ENCODE measurements at places on chromosomes 5 and 9.

DNA sequence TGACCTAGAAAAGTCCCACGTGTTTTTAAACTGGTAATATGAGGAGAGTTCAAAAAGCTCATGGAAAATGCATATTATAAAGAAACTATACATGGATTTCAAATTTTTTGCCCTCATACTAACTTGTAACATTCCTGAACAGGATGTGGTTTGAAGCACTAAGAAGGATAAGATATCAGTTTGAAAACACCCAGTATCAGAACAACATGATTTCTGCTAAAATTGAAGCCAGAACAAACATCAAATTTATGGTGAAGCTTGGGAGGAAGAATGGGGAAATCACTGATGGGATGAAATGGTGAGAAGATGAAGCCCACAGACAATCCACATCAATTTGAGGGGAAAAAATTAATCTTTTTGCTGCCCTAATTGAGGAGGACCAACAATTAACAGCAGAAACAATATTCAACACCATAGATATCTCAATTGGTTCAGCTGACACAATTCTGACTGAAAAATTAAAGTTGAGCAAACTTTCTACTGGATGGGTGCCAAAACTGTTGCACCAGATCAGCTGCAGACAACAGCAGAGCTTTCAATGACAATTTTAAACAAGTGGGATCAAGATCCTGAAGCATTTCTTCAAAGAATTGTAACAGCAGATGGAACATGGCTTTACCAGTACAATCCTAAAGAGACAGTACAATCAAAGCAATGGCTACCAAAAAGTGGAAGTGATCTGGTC, 113.2 kb upstream of the SNX2 start:
- no peak for DNase-seq

- DNase-seq, result no peak
Observed at GRCh38 chr5:142032747-142033631, 20.2 kb upstream of the GNPDA1 start.

DNA sequence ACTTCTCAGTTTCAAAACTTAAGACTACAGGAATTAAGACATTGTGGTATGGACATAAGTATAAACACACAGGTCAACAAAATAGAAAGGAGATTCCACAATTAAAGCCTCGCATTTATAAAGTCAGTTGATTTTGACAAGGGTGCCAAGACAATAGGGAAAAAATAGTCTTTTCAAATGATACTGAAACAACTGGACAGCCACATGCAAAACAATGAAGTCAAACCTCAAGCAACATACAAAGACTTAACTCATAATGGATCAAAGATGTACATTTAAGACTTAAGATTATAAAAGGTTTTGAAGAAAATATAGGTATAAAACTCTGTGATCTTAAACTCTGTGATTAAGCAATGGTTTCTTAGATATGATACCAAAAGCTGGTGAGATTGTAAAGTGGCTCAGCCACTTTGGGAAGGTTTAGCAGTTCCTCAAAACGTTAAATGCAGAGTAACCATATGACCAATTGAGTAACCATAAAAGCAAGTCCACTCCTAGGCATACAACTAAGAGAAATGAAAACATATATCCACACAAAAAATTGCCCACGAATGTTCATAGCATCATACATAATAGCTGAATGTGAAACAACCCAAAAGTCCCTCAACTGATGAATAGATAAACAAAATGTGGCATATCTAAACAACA, 22.0 kb downstream of the HINT1 start:
- DNase-seq, result no peak

GRCh38 chr5:90675222-90675621, 116.6 kb downstream of the ADGRV1 start:
- DNase-seq, result no peak

GRCh38 chr9:91681461-91682305, 258.1 kb upstream of the NFIL3 start:
- peak; percentile 72 for DNase-seq

DNA sequence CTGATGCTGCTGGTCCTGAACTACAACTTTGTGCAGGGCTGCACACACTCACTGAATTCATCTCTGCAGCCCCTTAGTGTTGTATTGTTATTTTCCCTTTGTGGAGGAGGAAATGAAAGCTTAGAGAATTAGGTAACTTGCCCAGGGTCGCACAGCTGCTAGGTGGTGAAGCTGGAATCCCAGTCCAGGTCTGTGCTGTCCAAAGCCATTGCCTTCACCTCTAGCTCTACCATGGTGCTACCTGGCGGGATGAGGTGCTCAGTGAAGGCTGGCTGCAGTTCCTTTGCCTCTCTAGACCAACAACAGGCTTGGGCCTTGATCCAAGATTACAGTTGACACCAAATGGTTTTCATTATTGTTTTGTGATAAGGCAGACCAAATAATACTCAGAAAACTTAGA, 177.8 kb upstream of the PITX1 start:
- no peak for DNase-seq

DNA sequence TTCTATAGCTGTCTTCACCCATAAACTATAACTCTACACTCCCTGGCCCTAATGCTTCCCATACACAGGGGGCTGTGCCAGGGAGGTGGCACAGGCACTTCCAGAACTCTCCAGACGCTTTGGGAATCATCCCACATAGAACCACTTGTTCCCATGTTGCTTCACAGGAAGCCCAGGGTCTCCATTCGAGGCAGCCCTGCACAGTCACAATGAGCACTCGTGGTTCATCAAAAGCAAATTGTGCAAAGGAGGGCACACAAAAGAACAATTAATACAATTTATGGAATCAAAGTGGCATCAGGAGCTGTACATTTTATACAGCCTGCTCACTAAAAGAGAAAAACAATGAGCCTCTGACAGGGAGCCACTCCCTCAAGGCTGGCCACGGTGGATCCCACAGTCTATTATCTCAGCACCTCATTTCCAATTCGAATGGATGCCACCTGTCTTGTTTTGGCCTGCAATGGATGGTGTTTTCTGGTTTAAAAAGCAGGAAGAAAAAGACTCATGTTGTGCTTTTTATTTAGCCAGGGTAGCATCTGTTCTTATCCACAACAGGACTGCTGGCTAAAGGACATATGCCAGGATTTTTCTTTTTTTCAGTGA, 354.8 kb downstream of the ENC1 start:
- DNase-seq, result no peak

- no peak for DNase-seq
Observed at GRCh38 chr5:158364367-158364766, 505.4 kb upstream of the CLINT1 start.

DNA sequence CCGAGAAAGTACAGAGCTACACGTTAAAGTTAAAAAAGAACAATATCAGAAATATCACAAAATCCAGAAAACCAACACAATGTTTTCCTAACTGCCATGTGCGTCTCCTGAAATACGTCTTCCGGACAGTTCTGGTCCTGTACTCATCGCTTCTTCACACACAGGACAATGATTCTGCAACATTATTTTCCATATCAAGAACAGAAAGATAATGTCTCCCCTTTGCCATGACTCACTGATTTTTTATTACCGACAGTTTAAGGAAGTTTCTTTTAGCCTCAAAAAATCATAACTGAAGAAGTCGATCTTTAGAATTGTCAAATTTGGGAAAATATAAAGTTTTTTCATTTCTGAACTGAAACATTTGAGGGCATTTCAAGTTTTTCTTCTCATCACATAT, 2.5 kb downstream of the TBC1D9B start:
- DNase-seq, result no peak

- no peak for DNase-seq
Observed at GRCh38 chr9:21294904-21295538, 10.1 kb downstream of the IFNA5 start.

- no peak for DNase-seq
Observed at GRCh38 chr9:90727488-90727887, 74.1 kb upstream of the SYK start.

DNA sequence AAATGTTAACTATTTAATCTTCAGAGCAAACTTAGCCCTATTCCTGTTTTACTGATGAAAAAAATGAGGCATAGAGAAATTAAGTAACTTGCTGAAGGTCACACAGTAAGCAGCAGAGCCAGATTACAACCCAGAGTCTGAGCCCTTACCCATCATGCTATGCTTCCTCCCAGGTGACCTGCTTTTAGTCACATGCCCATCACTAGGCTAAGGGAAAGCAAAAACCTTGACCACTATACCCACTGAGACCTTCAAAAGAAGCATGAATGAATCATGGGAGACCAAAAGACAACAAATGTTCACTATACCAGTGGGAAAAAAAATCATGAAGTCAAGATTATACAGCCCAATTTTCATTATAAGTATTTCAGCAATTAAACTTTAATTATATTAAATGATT, 5.3 kb upstream of the HAUS6 start:
- no peak for DNase-seq

DNA sequence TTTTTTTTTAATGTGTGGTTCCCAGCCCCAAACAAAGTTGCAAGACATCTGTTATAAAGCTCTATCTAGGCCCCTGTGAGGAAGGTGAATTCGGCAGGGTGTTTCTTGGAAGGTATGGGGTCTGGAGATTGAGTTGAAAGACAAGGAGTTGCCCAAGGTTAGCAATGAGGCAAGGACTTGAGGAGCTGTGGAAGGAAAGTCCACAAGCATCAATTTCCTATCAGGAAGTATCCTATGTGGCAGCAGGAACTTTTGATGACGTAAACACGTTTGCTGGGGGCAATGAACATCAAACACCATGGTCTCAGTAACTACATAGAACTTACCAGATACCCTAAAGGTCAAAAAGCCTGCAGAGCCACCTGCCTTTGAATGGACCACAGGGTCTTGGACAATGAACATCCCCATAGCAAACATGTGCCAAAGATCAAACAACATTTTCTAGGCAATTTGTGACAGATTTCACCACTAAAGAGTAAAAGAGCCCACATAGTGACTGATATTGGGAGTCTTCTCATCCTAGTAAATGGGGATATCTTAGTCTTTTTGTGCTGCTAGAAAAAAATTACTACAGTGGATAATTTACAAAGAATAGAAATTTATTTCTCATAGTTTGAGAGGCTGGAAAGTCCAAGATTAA, 145.1 kb downstream of the GCNT1 start:
- no peak for DNase-seq

GRCh38 chr5:66864240-66864884, 268.2 kb downstream of the MAST4 start:
- DNase-seq, result no peak

DNA sequence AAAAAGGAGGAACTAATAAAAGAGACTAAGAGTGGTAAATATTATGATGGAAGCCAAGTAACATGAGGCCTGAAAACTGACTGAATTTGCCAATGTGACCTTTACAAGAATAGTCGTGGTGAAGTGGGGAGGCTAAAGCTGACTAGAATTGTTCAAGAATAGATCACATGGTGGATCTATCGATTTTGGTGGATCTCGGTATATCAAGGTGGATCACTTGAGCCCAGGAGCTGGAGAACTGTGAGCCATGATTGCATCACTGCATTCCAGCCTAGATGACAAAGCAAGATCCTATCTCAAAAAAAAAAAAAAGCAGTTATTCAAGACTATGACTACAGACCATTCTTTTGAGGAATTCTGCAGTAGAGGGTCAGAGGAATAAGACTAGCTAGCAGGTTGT, 15.1 kb downstream of the ERMP1 start:
- DNase-seq, result no peak

- DNase-seq, result no peak
Observed at GRCh38 chr9:36632892-36633291, 60.2 kb downstream of the MELK start.

DNA sequence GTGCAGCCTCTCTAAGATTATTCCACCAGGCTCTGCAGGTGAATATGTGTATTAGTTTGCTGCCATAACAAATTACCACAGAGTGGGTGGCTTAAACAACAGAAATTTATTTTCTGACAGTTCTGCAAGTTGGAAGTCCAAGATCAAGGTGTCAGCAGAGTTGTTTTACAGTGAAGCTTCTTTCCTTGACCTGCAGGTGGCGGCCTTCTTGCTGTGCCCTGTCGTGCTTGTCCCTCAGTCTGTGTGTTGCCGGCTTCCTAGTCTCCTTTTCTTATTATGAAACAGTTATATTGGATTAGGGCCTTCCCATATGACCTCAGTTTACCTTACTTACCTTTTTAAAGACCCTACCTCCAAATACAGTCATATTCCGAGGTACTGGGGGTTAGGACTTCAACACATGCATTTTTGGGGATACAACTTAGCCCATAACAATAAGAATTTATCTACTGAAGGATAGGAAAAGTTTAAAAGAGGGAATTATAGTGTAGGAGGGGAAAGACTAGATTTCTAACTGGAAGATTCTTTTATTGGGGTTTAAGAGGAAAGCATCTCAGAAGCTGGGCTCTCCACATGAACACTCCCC, 97.4 kb downstream of the OSTF1 start:
- peak; percentile 58 for DNase-seq

- DNase-seq, result no peak
Observed at GRCh38 chr5:14110680-14111079, 32.5 kb upstream of the TRIO start.

GRCh38 chr9:72633966-72634365, 112.6 kb downstream of the TMC1 start:
- DNase-seq, result peak; percentile 18

GRCh38 chr9:22064957-22065356, 55.9 kb upstream of the CDKN2B start:
- no peak for DNase-seq

DNA sequence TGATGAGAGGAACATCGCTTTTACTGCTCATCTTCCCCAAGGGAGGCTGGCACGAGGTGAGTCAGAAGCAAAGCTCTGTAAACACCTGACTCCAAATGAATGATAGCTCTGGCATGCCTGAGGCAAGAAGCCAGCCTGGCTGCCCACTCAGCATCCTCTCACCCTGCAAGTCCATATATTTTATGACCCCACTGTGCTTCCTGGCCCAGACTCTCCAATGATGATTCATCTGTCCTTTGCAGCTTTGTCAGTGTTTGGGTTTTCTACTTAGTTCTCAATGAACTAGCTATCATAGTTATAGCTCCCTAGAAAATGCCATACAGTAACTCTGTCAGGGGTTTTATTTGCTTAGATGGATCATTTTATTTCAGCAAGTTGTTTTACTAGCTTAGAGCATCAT, 52.1 kb upstream of the FSTL4 start:
- DNase-seq, result no peak

- no peak for DNase-seq
Observed at GRCh38 chr5:143165049-143165880, 238.2 kb downstream of the NR3C1 start.

- no peak for DNase-seq
Observed at GRCh38 chr5:30749971-30750370, 443.5 kb upstream of the CDH6 start.

- no peak for DNase-seq
Observed at GRCh38 chr5:50889790-50890189, 223.4 kb downstream of the PARP8 start.

- no peak for DNase-seq
Observed at GRCh38 chr5:99004960-99005359, 76.2 kb upstream of the CHD1 start.

DNA sequence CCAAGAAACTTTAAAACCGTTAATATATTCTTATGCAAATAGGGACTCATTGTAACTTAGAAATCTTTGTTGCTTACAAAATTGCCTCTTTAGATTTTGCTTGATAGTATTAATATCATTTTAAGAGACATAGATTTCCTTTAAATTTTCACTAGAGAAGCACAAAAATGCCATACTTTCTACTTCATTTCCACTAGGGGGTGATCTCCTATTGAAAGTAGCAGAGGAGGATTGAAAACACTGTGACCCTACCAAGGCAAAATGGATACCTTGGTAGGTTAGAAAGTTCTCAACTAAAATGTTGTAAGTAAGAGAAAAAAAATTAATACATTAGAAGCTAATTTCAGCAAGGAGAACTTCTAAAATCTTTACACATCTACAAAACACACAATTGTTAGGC, 204.9 kb downstream of the CHSY3 start:
- DNase-seq, result no peak

- DNase-seq, result no peak
Observed at GRCh38 chr9:35085078-35085477, 5.3 kb upstream of the FANCG start.

All from stimulated activated CD4-positive, alpha-beta T cell treated with anti-CD3 and anti-CD28 coated beads, Interleukin-4, amount 100 ng/mL, for 1 hour (primary cell).